Heart right ventricle (tissue), 16 donors: ENCODE measurements at places on chromosomes 3 and 15. TPM values are rescaled to one million over a fixed set of nuclear protein-coding genes. Genes with fewer than 3 reads are reported as not detected.

GRCh38 chr3:152011812-152012735 is 138.6 kb downstream of the SUCNR1 start:
- H3K36me3 ChIP-seq, result no peaks in the 10 kb centered on the region
- DNase-seq, result no peak
- no peaks in the 10 kb centered on the region for H3K4me1 ChIP-seq
- no peaks in the 10 kb centered on the region for H3K27me3 ChIP-seq

GRCh38 chr3:143366672-143367071 is 247.1 kb downstream of the CHST2 start:
- H3K27ac ChIP-seq, result no peak overlapping the region
- H3K27me3 ChIP-seq, result no peaks in the 10 kb centered on the region
- no peak for DNase-seq
- H3K36me3 ChIP-seq, result no peaks in the 10 kb centered on the region

- H3K36me3 ChIP-seq, result no peaks in the 10 kb centered on the region
- no peaks in the 10 kb centered on the region for H3K4me1 ChIP-seq
- DNase-seq, result no peak
- no peaks in the 10 kb centered on the region for H3K27me3 ChIP-seq
- H3K4me3 ChIP-seq, result no peak overlapping the region
- H3K27ac ChIP-seq, result no peak overlapping the region
Observed at GRCh38 chr3:190064112-190064511, 56.6 kb downstream of the P3H2 start.

DNA sequence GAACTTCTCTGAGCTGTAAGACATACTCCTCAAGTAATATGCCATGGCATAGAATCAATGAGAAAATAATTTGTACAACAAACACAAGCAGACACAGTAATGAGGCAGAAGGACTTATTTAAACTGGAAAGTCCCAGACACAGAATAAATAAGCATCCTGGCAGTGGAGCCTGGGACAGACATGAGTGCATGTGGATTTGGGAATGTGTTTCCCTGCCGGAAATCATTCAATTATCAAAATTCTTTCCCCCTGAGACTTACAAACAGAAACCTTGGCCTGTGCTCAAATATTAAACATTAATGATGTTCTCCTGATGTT is 520.1 kb downstream of the ROBO1 start:
- peak; percentile 23 for DNase-seq
- H3K4me1 ChIP-seq, result no peaks in the 10 kb centered on the region
- H3K4me3 ChIP-seq, result no peak overlapping the region
- H3K36me3 ChIP-seq, result no peaks in the 10 kb centered on the region
- H3K27me3 ChIP-seq, result no peaks in the 10 kb centered on the region

DNA sequence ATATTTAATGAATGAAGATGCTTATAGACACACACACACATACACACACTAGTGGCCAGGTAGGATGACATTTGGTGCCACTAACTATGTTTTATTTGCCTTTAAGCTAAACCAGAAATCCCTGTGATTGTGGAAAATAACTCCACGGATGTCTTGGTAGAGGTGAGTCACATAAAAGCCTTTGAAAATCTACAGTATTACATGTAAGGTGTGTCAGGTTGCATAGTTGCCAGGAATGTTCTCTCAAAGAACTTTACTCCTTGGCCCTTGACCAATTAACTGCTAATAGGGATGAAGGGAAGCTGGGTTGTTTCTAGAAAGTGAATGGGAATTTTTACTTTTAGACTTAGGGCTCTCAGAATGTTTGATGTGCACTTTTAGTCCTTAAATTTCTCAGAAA is 9.9 kb downstream of the ZBED2 start:
- no peak overlapping the region for H3K27ac ChIP-seq
- H3K36me3 ChIP-seq, result no peaks in the 10 kb centered on the region
- DNase-seq, result no peak

GRCh38 chr3:149151843-149152242 is 22.4 kb downstream of the HPS3 start:
- no peak for DNase-seq
- peaks cover 13% of the 10 kb centered on the region for H3K4me1 ChIP-seq
- peak overlapping the region; percentile 24 for H3K27ac ChIP-seq
- peaks cover 91% of the 10 kb centered on the region for H3K36me3 ChIP-seq
- H3K27me3 ChIP-seq, result no peaks in the 10 kb centered on the region

DNA sequence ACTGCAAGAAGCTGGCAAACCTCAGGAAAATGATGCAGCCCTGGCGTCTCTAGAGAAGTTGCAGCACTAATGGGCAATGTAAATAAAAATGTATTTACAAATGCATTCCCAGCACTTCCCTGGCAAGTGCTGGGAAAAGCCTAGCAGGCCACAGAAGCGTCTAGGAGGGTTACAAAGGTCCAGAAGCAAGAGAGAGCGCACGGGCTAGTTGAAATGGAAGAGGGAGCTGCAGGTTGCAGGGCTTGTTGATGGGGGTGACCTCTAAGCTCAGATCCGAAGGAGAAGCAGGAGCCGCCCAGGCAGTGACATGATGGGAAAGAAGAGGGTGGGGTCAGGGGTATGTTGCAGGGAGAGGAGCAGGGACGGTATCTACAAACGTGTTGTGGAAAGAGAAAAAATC is 2.7 kb upstream of the KNL1 start:
- no peaks in the 10 kb centered on the region for H3K36me3 ChIP-seq
- peaks cover 12% of the 10 kb centered on the region for H3K4me1 ChIP-seq
- H3K4me3 ChIP-seq, result no peak overlapping the region
- no peak overlapping the region for H3K27ac ChIP-seq

DNA sequence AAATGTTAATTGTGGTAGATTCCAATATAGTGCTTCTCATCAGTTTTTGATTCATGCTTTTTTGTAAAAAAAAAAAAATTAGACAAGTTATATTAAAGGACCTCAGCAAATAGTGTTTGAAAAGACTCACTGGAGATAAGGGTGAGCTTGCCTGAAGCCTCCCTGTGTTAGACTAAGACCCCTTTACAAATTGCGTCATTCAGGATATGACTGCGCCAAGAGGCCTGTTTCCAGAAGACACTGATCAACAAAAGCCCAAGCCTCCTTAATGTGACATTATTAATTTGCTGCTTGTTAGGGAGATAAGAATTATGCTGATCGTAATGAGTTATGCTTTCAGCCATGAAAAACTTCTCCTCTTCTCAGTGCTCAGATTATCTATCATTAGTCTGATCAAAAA is 13.0 kb upstream of the DNAJC13 start:
- H3K4me1 ChIP-seq, result peaks cover 27% of the 10 kb centered on the region
- H3K36me3 ChIP-seq, result no peaks in the 10 kb centered on the region
- H3K27me3 ChIP-seq, result no peaks in the 10 kb centered on the region
- no peak for DNase-seq

GRCh38 chr3:117553461-117553860 is 843.9 kb downstream of the TUSC7 start:
- no peaks in the 10 kb centered on the region for H3K36me3 ChIP-seq
- no peak overlapping the region for H3K4me3 ChIP-seq
- H3K27ac ChIP-seq, result no peak overlapping the region
- no peaks in the 10 kb centered on the region for H3K27me3 ChIP-seq

- no peak for DNase-seq
- no peaks in the 10 kb centered on the region for H3K27me3 ChIP-seq
- no peaks in the 10 kb centered on the region for H3K4me1 ChIP-seq
- H3K36me3 ChIP-seq, result no peaks in the 10 kb centered on the region
- no peak overlapping the region for H3K4me3 ChIP-seq
- H3K27ac ChIP-seq, result no peak overlapping the region
Observed at GRCh38 chr15:55267401-55268175, 22.0 kb downstream of the RAB27A start.

- peak overlapping the region; percentile 97 for H3K27ac ChIP-seq
- peaks cover 61% of the 10 kb centered on the region for H3K4me1 ChIP-seq
- peak; percentile 75 for DNase-seq
- no peaks in the 10 kb centered on the region for H3K27me3 ChIP-seq
- peak overlapping the region; percentile 91 for H3K4me3 ChIP-seq
Observed at GRCh38 chr3:42014921-42015533, 53.1 kb upstream of the ULK4 start.

GRCh38 chr15:48963524-48964113 is at the start of gene SHC4:
SHC4 (minus strand) TSS chr15:48963919; CDS start chr15:48963015, 904 bp downstream.
- peak within 1 kb of the TSS; percentile 29 for H3K27ac ChIP-seq
- H3K27me3 ChIP-seq, result no peaks in the 10 kb centered on the region
- H3K36me3 ChIP-seq, result no peaks in the 10 kb centered on the region
- peak; percentile 61 for DNase-seq
- H3K4me3 ChIP-seq, result peak within 1 kb of the TSS; percentile 57

GRCh38 chr3:86269364-86270155 is 721.4 kb downstream of the VGLL3 start:
- no peak overlapping the region for H3K27ac ChIP-seq
- no peaks in the 10 kb centered on the region for H3K36me3 ChIP-seq
- H3K4me1 ChIP-seq, result no peaks in the 10 kb centered on the region
- no peaks in the 10 kb centered on the region for H3K27me3 ChIP-seq
- DNase-seq, result no peak

DNA sequence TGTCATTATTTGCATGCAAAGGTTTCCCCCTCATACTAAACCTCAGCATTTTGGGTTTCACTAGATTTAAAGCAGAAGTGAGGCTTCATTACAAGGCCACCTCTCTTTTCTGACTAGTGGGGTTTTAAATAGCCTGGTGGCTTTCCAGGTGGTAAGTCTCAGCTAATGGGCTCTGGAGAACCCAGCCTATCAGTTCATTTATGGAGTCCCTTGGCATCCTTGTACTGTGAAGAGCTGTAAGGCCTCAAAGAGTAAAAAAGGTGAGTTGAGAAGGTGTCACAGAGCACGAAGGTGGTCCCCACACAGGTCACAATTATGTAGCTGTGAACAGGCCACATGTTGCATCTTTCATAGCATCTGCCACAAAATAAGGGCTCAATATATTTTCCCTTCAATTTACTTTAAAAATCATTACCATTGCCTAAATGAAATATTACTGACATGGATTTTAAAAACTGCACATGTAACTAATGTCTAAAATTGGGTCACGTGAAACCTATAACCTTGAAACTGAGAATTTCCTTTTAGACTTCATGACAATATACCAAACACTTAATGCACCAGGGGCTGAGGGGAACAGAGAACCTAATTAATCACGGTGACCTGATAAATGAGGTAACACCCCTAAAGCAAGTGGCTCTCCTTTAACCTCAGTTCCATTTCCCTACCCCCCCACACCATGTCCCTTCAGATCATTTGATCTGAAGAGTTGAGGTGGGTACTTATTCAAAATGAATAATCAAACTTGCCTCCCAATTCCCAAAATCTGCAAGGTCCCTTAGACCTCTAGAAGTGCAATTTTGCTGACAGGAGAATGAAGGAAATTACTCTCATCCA is 1.3 kb downstream of the NGLY1 start:
- no peaks in the 10 kb centered on the region for H3K27me3 ChIP-seq
- H3K36me3 ChIP-seq, result peaks cover 16% of the 10 kb centered on the region
- H3K4me1 ChIP-seq, result peaks cover 3% of the 10 kb centered on the region
- H3K27ac ChIP-seq, result no peak overlapping the region
- DNase-seq, result no peak
- peak overlapping the region; percentile 92 for H3K4me3 ChIP-seq

GRCh38 chr3:106628407-106628806 is 748.8 kb upstream of the CCDC54 start:
- no peak overlapping the region for H3K4me3 ChIP-seq
- H3K36me3 ChIP-seq, result no peaks in the 10 kb centered on the region
- no peak overlapping the region for H3K27ac ChIP-seq
- DNase-seq, result no peak
- no peaks in the 10 kb centered on the region for H3K4me1 ChIP-seq

DNA sequence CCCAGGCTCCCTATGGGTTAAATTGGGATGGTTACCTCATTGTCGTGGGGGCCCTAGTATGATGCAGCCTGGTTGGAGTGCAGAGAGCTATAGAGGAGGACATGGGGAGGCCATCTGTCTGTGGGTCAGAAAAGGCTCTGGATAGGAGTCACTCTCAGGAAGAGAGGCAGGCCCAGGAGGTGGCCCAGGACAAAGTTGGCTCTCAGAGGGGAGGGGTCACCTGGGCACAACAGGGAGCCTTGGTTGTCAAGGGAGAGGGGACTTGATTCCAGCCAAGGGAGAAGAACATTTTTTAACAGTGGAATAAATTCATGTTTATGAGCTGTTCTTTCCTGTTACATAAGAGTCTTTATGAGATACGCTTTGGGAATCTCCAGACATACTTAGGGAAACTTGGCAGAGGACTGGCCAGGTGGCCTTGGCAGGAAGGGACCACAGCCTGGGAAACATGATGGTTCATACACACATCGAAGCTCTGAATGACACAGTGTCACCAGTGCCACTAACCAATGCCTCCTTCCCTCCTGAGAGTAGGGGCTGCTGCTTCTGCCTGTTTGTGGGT is 27.5 kb upstream of the LCTL start:
- H3K36me3 ChIP-seq, result no peaks in the 10 kb centered on the region
- no peak overlapping the region for H3K27ac ChIP-seq
- H3K27me3 ChIP-seq, result no peaks in the 10 kb centered on the region
- no peak for DNase-seq
- no peak overlapping the region for H3K4me3 ChIP-seq
- no peaks in the 10 kb centered on the region for H3K4me1 ChIP-seq

DNA sequence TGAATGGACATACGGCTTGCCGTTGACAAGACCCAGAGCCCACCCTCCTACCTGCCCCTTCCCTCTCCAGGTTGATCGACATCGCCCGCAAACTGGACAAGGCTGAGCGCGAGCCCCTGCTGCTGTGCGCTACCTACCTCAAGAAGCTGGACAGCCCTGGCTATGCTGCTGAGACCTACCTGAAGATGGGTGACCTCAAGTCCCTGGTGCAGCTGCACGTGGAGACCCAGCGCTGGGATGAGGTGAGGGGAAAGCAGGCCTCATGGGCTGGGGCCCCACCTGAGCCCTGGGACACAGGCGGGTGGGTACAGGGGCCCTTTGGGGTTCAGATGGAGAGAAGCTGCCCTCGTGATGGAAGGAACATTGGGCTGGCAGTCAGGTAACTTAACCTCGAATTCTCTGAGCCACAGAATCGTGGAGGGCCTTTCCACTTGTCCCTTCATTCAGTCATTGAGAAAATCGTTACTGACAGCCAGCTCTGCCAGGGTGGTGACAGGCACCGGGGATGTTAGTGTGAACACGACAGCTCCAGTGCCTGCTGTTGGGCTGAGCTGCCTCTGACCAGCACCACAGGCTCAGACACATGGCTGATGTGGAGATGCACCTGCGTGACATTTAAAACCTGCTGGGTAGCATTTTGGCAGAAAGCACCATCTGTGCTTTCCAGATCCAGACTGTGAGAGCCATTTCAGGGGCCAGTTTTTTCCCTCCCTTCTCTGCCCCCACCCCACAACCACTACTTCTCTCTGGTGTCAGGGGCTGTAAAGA is 25.6 kb upstream of the RHO start:
- peaks cover 97% of the 10 kb centered on the region for H3K4me1 ChIP-seq
- H3K4me3 ChIP-seq, result no peak overlapping the region
- no peaks in the 10 kb centered on the region for H3K36me3 ChIP-seq
- peak; percentile 37 for DNase-seq
- no peak overlapping the region for H3K27ac ChIP-seq

GRCh38 chr3:170864525-170865208 is 5.3 kb downstream of the RPL22L1 start:
- H3K27me3 ChIP-seq, result no peaks in the 10 kb centered on the region
- peaks cover 34% of the 10 kb centered on the region for H3K36me3 ChIP-seq
- H3K4me3 ChIP-seq, result no peak overlapping the region
- no peak for DNase-seq

The COL8A1 gene
- 12.4 TPM for total RNA-seq

The P3H2 gene
- total RNA-seq, result 8.7 TPM

The CSPG5 gene
- total RNA-seq, result 0.60 TPM

The GOLGA6B gene
- total RNA-seq, result not detected

The SPINT1 gene
- 0.47 TPM for total RNA-seq

The GOLGA6L7 gene
- total RNA-seq, result not detected

The GOLGA6L22 gene
- total RNA-seq, result not detected

The CAND2 gene
- 46.9 TPM for total RNA-seq

The TGM4 gene
- total RNA-seq, result not detected
